ENCODE measurements at places on chromosomes 1 and 21. TPM values are rescaled to one million over a fixed set of nuclear protein-coding genes. Genes with fewer than 3 reads are reported as not detected.

The LRRIQ3 gene
- 4.7 TPM for polyA plus RNA-seq

The LENEP gene
- polyA plus RNA-seq: 0.73 TPM

The EXTL1 gene
- 1.8 TPM for polyA plus RNA-seq

The DMRTA2 gene
- not detected for polyA plus RNA-seq

The LHX8 gene
- not detected for polyA plus RNA-seq

DNA sequence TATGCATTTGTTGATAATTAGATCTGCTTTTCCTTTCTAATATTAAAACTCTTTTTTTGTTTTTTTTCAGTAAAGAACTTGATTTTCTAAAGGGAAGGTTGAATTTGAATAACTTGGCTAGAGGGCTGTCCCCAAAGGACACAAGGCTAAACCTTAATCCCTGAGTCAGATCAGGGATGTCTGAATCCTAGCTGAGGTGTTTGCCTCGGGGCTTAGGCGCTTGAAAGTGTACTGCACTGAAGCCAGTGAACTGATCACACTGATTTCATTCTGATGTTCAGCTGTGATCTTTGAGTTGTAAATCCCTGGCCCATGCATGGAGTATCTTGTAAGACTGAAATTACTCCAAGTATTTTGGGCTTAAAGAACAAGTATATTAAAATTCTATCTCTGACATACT is 42.8 kb downstream of the MTR start:
- no peak for DNase-seq

- no peak for DNase-seq
Observed at GRCh38 chr1:8031176-8031785, 5.2 kb upstream of the ERRFI1 start.

- DNase-seq: no peak
Observed at GRCh38 chr1:207691841-207692240, 46.9 kb downstream of the CR1L start.

DNA sequence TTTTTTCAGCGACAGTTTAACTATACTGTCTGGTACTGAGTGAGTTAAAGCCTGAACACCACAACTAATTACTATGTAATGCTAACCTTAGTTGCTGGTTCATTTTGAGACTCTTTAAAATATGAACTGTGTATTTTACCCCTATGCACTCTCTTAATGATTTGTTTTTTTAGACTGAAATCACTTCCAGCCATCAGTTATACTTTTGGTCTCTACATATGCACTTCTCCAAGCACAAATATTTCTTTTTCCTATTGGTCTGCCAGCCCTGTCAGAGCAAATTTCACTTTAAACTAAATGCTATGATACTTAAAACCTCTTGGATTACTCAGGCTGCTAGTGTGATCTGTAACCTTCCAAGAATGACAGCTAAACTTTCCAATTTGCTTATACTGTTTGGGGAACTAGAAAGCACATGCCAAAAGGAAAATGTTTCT is 38.1 kb upstream of the SCYL3 start:
- no peak for DNase-seq

DNA sequence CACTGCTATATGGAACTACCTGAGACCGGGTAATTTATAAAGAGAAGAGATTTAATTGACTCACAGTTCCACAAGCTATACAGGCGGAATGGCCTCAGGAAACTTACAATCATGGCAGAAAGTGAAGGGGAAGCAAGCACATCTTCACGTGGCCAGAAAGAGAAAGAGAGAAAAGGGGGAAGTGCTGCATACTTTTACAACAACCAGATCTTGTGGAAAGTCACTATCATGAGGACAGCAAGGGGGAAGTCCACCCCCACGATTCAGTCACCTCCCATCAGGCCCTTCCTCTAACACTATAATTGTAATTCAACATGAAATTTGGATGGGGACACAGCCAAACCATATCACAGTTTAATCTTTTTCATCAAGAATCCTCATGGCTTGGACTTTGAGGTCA is 339.2 kb upstream of the AJAP1 start:
- no peak for DNase-seq

GRCh38 chr1:7702365-7702764 is 68.7 kb upstream of the VAMP3 start:
- DNase-seq: no peak

DNA sequence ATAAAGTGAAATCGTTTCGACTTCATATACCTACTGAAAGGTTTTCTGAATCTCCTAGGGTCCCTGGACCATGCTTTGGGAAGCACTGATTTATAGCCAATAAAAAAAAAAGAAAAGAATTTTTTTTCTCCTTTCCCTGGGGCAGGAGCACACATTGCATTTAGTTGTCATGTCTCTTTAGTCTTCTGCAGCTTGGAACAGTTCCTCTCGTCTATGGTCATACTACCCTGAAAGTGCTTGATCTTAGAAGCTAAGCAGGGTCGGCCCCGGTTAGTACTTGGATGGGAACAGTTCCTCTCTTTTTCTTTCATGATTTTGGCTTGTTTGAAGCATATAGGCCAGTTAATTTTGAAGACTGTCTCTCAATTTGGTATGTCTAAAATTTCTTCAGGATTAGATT is 3.7 kb upstream of the SERPINC1 start:
- DNase-seq: no peak

DNA sequence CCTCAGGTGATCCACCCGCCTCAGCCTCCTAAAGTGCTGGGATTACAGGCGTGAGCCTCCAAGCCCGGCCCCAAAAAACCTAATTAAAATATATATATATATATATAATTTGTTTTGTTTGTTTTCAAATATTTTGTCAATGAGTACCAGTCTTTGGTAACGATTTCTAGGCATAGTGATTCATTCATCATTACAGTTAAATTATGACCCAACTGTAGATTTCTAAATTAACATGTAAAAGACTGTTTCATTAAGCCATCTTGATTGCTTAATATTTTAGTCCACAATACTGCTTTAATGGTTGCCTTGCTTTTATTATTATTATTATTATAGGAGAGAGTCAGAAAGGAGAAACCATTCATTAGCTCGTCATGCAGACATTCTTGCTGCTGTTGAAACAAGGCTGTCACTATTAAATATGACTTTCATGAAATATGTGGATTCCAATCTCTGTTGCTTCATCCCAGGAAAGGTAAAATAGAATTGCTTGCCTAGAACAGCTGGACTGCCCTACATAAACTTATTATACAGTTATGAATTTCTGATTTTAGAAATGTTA is 19.9 kb downstream of the FBXO28 start:
- DNase-seq: no peak

GRCh38 chr21:32352526-32352925 is 40.3 kb downstream of the URB1 start:
- DNase-seq: no peak

DNA sequence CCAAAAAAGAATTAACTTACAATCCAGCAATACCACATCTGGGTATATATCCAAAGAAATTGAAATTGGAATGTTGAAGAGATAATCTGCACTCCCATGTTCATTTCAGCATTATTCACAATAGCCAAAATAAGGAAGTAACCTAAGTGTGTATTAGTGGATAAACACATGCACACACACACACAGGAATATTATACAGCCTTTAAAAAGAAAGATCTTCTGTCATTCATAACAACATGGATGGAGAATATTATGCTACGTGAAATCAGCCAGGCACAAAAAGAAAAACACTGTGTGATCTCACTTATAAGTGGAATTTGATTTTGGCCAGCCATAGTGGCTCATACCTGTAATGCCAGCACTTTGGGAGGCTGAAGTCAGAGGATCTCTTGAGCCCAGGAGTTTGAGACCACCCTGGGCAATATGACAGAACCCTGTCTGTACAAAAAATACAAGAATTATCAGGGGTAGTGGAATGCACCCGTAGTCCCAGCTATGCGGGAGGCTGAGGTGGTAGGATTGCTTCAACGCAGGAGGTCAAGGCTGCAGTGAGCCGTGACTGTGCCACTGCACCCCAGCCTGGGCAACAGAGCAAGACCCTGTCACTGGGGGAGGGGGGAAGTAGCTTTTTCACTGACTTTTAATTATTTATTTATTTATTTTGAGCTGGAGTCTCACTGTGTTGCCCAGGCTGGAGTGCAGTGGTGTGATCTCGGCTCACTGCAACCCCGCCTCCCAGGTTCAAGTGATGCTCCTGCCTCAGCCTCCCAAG is 9.3 kb upstream of the EIF2B3 start:
- no peak for DNase-seq

DNA sequence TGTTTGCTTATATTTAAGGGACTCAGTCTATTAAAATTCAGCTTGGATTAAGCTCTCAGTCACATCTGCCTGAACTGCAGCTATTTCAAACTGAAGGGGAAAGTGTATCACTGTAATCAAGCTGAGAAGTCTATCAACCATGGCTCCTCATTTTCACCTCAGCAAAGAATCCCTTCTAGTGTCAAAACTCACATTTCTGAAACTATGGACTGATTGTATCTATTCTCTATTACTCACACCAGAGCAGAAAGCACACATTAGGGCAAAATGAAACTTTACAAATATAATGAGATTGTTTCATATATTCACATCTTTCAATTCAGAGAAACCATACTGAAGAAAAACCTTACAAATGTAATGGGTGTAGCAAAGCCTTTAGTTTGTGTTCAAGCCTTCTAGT is 14.6 kb upstream of the C1orf146 start:
- no peak for DNase-seq

- no peak for DNase-seq
Observed at GRCh38 chr21:16239659-16240265, 510.0 kb downstream of the USP25 start.

GRCh38 chr21:45555557-45556301 is 13.5 kb upstream of the SLC19A1 start:
- peak; percentile 79 for DNase-seq

GRCh38 chr1:55140546-55140983 is 74.6 kb downstream of the USP24 start:
- peak; percentile 55 for DNase-seq

All from left renal pelvis (tissue), 4 donors.